ENCODE measurements at places on chromosomes 16 and 17.

GRCh38 chr16:9297437-9298113 lies 206.1 kb downstream of the HAPSTR1 start:
- DNase-seq = peak; percentile 55

DNA sequence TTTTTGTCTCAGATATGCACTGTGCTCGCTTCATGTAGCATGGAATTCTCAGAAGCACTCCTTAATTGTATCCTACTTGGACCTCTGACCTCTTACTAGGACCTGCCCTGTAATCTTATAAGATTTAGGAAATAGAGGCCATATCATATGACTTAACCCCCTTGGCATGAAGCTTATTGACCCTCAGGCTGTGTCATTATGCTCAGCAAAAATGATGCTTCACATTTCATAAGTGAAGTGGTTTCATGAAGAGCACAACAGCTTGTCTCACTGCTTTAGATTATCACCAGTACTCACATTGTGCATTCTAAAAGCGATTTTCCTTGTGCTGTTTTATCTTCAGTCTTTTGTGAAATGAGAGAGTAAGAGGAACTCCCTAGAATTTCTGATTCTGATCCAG lies 6.4 kb downstream of the PHKB start:
- no peak for DNase-seq

DNA sequence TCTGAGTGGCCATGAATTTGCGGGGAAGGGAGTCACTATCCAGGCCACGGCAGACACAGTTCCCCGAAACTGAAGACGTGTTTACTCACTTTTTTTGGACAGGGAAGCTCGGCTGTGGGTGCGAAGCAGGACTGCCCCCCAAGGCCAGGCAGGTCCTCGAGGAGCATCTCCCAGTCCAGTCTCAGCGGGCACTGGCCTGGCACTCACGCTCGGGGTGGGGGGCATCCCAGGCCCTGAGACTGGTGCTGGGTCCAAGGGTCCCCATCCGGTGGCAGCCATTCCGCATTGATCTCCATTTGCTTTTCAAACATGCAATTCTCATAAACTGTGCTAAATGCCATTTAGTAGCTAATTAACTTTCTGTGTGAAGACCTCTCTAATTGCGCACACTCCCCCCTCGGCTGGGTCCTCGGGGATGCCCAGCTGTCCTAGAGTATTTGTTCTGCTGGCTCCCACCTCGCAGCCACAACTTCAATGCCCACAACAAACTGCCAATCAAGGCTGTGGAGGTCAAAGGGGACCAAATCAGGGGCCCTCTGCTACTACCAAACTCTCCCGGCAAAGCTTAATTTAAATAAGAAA lies 50.2 kb downstream of the TBC1D16 start:
- no peak for DNase-seq

DNA sequence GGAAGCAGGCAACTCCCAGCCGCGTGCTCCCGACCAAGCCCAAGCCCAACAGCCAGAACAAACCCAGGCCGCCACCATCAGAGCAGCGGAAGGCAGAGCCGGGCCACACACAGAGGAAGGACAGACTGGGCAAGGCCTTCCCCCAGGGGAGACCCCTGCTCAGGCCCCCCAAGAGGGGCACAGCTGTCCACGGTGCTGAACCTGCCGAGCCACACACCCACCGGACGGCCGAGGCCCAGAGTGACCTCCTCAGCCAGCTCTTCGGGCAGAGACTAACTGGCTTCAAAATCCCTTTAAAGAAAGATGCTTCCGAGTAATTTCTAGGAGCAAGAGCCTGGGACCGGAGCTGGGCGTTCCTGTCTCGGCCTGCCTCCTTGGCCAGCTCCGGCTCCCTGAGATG lies 14.1 kb upstream of the ZFPM1 start:
- no peak for DNase-seq

DNA sequence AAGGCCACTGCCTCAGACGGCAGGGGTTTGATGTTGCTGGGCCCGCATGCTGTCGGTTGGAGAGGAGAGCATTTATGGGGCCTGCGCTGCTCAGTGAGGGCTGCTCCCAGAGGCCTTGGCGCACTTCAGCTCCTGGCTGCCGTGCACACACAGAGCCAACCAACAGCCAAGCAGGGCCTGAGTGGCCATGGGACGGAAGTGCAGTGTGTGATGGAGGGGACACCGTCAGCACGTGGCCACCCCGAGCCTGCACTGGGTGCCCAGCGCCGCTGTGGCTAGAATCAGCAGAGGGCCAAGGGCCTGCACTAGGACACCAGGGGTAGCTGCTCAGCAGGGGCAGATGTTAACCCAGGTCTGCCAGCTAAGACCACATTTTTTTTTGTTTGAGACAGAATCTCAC lies 21.8 kb downstream of the KLHL36 start:
- no peak for DNase-seq

GRCh38 chr16:19062706-19063105 lies 4.7 kb upstream of the COQ7 start:
- no peak for DNase-seq

DNA sequence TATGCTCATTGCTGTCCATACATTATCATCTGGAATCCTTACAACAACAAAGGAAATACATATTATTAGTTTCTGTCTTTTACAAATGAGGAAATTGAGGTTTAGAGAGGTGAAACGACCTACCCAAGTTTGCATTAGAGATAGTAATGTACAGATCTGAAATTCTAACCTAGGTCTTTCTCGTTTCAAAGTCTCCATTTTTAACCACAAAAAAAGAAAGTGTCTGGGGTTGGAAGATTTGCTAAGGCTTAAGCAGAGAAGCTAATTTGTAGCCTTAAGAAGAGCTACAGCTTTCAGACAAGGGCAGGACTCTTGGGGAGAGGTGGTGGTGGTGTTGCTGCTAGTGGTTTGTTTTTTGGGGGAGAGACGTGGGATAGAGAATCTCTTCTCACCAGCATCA lies 19.2 kb downstream of the CIITA start:
- no peak for DNase-seq

DNA sequence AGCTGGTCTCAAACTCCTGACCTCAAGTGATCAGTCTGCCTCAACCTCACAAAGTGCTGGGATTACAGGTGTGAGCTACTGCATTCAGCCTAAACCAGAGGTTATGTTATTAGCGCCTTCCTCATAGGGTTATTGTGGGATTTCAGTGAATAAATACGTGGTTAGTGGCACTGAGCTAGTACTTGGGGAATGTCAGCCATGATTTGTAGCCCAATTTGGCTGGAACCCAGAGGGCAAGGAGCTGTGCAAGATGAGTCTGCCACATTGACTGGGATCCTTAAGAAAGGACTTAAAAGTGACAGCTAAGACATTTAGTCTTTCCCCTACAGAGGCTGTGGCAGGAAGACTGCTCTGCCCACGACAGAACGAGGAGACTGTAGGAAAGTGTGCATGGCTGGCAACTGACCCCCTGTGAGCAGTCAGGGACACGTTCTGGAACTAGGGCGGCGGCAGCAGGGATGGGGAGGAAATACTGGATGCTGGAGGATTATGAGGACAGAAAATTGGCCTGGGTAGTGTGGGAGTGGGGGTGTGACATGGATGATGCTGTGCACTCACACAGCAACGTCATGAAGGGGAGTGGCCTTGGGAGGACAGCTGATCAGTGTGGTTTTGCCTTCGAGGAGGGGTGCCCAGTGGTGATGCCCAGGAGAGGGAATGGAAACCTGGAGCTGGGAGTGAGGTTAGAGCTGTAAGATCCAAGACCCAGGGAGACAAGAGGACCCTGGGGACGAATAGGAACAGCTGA lies 14.6 kb downstream of the ATP5PD start:
- DNase-seq = peak; percentile 90

- DNase-seq = no peak
Measured at GRCh38 chr17:69609473-69610305, 195.2 kb downstream of the MAP2K6 start.

- DNase-seq = peak; percentile 59
Measured at GRCh38 chr16:12901204-12901596, 198 bp upstream of the SHISA9 start.

DNA sequence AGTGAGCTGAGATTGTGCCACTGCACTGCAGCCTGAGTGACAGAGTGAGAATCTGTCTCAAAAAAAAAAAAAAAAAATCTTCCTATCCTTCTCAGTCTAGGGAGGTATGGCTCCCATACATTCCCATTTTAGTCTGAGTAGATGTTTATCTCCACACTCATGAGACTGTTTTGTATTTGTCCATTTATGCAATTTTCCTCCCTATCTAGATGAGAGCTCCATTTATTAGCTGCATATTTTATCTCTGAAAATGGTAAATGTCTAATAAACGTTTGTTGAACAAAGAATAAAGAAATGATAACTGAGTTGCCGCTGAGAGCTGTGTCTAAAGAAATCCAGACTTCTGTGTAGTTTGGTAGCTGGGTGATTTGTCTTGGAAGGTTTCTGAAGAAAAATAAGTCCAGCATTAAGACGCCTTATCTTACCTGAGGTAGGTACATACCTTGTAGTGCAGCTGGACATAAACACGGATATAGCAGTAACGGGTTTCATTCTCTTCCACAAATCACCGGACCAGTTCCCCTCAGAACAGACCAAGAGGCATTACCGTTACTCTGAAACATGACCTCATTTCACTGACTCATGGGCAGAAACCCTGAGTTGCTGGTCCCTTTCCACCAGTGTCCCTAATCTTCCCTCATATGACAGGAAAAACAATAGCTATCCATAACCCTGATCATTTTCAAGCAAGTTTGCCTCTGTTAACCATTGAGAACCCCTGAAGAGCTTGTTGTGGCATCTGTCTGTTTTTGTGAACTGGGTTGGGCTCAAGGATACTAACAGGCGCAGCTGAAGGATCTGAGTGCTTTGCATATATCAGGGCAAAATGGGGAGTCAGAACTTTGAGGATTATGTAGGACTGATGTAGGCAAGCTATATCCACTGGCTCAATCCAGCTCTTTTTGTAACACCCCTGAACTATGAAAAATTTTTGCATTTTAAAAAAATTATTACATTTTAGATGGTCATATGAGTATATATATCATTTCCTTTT lies 177.4 kb upstream of the XYLT1 start:
- no peak for DNase-seq

DNA sequence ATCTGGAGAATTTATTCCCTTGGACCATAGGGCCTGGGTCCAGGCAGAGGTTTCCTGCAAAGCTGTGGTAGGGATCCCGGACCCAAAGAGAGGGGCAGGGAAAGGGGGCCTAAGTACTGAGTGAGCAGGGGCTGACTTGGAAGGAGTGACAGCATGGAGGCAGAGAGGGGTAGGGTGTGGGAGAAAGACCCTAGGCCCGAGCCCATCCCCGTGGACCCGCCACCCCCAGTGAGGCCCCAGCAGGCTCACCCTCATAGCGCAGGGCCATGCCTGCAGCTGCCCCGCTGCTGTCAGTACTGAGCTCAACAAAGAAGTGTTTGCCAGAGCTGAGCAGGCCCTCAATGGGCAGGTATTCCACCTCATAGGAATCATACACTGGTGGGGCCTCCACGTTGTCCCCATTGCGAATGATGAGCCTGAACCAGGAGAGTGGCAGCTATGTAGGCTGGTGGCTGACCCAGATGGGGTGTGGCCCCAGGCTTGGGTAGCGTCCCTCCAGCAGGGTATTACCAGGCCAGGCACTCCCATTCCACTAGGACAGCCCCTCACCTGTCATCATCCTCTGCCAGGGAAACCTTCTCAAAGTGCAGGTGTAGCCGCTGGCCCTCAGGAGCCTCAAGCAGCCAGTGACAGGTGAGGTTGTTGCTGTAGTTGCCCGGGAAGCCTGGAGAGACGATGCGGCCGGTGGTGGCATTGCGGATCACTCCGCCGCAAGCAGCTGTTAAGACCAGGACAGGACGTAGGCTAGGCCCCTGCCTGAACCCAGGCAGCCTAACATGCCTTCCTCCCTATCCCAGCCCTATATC lies 9.1 kb upstream of the PHF12 start:
- no peak for DNase-seq

DNA sequence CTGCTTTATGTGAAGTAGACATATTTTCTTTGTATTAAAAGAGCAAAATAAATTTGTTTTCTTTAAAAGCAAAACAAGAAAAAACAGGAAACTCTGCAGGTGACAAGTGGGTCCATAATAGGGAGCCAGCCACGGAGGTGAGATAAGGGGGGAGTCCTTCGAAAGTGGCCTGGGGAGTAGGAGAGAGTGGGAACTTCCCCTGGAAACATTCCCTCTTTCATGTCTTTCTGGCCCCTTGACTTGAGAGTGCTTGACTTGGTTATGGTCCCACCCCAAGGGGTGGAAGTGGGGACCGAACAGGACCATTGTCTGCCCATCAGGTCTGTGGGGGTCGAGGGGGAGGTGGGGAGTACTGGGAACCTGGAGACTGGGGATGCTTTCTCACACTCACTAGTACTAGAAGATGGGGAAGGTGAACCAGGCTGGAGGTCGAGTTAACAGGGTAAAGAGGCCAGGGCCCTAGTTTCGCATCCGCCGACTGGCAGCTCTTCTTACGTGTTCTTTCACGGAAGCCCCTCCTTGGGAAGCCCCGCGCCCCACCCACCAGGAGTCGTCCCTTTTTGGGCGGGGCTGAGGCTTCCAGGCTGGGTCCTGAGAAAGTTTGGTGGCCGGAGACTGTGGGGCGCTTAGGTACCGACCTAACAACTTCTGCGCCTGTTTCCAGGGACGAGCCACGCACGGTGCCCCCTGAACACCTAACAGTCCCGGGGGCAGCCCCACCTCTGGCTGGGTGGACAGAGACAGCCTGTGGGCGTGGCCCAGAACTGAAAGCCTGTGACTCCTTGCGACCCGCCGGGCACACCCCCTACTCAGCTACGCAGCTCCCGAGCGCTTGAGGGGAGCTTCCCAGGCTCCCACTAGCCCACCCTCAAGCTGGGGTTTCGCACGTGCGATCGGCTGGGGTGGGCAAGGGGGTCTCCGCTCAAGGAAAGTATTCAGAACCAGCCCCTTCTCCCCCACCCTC lies 790 bp downstream of the TRADD start:
- DNase-seq = no peak

- DNase-seq = no peak
Measured at GRCh38 chr16:28561557-28562187, 8.0 kb downstream of the SGF29 start.

DNA sequence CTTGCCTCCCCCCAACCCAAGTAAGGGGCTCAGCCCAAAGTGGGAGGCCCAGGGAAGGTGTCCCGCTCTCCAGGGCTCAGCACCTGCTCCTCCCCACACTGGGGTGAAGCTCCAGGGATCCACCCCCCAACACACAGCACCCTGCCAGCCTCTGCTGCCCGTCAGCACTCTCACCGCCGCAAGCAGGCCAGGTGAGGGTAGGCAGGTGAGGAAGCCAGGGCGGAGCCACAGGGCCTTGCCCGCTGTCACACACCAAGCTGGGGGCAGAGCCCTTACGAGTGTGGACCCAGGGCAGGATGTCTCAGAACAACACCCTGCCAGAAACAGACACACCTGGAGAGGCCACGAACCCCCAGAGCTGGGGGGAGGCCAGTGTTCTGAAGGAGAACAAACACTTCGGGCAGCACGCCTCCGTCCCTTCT lies 19.5 kb downstream of the PLLP start:
- DNase-seq = peak; percentile 24

DNA sequence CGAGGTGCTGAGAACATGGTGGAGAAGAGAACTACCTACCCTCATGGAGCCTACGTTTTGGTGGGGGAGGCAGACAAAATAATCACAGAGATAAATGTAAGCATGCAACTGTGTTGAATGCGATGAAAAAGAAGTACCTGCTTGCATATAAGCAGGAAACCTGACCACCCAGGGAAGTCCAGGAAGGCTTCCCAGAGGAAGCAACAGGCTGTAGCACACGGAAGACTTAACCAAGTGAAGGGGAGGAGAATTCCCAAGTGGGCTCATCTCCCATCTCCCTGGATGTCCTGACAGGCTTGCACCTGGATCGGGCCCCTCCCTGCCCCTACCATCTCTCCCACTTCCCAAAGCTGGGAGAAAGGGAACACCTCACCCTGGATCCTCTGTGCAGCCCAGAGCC lies 2.0 kb downstream of the SCRN2 start:
- DNase-seq = no peak
